ENCODE measurements at places on chromosomes 2 and 18.

- no peak for DNase-seq
Observed at GRCh38 chr2:26302846-26303245, 43.1 kb upstream of the SELENOI start.

DNA sequence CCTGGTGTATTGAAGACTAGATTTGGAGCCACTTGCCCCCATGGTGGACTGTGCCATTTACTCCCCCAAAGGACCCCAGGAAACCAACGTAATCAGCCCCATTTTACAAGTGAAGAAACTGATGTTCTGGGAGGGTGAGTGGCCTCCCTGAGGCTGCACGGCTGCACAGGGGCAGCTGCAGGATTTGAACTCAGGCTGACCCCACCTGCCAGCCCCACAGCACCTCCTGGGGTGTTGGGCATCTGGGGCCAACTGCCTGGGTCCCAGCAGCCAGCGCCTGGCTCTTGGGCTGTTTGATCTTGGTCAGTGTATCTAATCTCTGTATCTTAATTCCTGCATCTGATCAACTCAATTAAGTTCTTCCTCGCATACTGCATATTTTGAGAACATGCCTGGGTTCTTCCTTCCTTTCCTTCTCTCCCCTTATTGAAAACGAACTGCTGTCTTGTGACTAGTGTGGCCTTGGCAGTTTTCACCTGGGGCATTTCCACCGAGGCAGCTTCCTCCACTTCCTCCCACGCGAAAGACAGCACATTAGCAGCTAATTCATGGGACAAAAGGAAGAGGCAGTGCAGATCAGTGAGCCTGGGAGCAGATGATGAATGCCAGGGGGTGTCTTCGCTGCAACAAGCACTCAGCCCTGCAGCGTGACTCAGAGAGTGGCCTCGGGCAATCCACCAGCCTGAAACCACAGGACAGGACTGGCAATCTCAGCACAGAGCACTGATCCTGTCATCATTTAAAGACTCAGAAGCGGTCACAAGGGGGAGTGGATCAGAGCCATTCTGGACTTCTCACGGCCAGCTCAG lies 184.1 kb upstream of the RAB12 start:
- no peak for DNase-seq

DNA sequence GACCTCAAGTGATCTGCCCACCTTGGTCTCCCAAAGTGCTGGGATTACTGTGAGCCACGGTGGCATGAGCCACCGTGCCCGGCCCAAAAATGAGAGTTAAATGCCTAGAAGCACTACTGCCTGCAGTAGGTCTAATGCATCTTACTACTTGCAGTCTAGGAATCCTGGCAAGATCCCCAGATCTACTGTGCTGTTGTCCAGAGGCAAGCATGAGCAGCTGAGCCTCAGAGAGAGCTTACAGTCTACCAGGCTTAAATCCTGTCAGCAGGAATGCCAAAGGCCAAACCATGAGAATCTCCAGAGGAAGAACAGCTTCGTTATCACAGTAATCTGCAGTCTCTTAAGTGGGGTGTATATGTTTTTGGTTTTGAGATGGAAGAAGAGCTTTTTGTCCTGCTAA lies 54.4 kb downstream of the XRCC5 start:
- DNase-seq = no peak

DNA sequence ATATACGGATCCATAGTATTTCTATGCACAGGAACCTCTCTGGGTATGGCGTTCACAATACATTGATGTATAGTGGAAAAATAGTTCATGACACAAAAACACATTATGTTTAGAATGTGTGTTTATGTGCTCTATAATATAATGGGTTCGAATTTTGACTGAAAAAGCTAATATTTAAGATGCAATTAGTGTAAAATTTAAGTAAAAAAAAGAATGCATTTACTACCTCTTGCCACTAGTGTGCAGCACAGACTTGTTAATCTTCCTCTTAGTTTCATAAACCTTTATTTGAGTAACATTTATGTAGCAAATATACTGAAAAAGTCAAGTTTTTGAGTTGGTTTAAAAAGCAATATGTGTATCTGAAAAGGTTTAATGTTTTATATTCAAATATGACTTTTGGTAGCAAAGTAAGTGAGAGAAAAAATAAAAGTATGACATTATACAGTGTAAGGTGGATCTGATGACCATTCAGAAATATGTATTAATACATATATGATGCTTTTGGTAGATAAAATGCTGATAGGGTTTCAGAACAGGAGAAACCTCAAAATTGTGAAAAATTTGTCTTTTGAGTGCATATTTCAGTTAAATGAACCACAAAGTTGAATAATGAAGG lies 49.4 kb downstream of the CCDC102B start:
- peak; percentile 54 for DNase-seq

Measured in NCI-H1105 treated with DMSO at 0.1 percent for 48 hours (cell line).